RWPE1 (cell line): ENCODE measurements at places on chromosomes 13 and 19.

- no peak for DNase-seq
Observed at GRCh38 chr19:52695996-52696395, 38.8 kb downstream of the ZNF611 start.

- no peak for DNase-seq
Observed at GRCh38 chr19:45500918-45501729, 2.9 kb downstream of the PPM1N start.

- no peak for DNase-seq
Observed at GRCh38 chr13:73922493-73923393, 211.5 kb downstream of the KLF12 start.

GRCh38 chr19:38617283-38617763, 430 bp downstream of the MAP4K1 start:
- no peak for DNase-seq

- no peak for DNase-seq
Observed at GRCh38 chr19:44712864-44713515, 14.0 kb downstream of the CEACAM16 start.

DNA sequence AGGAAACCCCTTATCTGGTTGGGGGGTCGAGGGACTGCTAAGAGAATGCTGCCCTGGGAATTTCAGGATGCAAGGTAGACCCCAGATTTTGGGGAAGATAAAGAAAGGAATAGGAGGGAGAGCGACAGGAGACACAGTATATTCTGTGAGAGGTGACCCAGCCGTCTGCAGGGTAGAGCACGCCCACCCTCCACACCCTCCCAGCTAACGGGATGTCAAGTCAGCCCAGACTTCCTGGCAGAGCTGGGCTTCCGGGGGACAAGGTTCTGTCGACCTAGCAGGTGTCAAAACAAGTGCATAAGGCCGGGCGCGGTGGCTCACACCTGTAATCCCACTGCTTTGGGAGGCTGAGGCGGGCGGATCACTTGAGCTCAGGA, 695 bp upstream of the PRR36 start:
- no peak for DNase-seq

GRCh38 chr13:110394371-110394841, 87.3 kb downstream of the COL4A2 start:
- no peak for DNase-seq

DNA sequence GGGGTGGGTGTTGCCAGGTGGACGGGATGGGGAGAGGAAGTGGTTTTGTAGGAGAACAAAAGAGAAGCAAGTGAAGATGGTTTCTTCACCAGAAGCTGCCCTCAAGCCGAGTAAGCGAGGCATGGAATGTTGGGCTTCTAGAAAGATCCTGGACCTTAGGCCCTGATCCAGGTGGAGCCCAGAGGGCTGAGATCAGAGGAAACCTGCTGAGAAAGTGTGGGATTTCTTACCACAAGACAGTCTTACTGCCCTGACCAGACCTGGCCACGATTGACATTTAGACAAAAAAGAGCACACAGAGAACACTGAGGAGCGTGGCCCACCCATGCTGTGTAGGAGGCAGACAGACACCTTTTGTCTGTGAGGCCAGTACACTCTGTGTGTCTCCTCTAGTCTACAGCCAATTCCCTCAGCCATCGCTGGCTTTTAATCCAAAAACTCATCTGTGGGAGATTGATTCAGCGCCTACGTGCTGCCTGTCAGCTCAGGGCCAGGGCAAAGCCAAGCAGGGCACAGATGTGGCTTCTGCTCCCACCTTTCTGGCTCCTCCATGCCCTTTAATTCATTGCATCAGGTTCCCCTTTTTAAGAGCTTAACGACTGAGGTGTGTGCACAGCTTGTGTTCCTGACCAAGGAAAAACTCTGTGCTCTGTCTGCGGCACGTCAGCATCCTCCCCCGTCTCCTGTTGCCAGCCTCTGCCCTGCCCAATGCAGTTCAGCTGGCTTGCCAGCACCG, 123.3 kb downstream of the AKAP11 start:
- no peak for DNase-seq

- DNase-seq, result no peak
Observed at GRCh38 chr19:46629546-46630025, 4.7 kb upstream of the PTGIR start.

DNA sequence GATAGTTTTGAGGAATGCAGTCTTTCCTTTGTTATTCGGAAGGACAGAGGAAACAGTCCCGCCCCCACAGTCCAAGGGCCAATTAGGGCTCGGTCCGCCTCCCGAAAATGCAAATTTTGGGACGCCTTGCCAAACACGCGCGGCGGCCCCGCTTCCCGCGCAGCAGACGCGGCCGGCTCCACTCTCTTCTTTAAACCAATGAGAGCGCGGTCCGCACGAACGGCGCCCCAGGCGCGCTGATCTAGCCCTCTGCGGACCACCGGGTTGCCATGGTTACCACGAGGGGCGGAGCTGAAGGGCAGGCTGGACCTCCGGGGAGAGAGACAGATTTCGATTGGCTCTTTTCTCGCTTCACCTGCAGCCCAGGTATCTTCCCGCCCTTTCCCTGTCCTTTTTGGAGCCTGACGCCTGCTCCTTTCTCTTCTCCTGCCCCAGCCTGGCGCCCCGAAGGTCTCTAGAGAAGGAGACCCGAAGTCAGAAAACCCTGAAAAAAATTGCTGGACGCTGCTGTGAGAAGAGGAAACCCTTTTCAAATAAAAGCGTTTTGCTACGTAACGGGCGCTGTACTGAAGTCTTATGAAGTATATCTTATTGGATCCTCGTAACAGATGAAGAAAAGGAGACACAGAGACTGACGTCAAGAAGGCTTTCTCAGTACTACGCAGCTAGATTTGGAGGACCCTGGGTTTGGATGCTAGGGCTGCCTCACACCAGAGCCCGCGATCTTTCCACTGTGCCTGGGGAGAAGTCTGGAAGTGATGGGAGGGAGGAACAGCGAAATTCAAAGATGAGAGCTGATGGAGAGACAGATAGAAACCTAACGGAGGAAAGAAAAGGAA, 2.0 kb downstream of the PTH2 start:
- DNase-seq, result peak; percentile 86

DNA sequence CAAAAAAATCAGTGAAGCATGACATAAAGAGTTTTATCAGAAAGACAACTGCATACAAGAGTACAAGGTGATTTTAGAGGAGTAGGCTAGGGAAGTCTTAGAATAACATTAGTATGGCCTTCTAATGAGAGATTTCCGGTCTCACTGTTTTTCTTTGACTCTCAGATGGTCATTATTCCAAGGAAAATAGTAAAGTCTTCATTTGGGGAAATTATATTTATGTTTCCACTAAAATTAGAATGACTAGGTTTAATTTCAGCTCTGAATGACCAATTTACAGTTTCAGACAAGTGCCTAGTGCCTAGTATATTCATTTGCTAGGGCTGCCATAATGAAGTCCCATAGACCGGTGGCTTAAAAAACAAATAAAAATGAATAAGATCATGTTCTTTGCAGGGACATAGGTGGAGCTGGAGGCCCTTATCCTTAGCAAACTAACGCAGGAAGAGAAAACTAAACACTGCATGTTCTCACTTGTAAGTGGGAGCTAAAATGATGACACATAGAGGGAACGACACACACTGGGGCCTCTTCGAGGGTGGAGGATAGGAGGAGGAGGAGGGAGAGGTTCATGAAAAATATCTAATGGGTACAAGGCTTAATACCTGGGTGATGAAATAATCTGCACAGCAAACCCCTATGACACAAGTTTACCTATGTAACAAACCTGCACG, 303.1 kb downstream of the PCDH9 start:
- peak; percentile 13 for DNase-seq

GRCh38 chr19:47240996-47241918, 10.3 kb upstream of the BBC3 start:
- DNase-seq, result peak; percentile 95

- DNase-seq, result no peak
Observed at GRCh38 chr19:436413-436950, 24.4 kb downstream of the SHC2 start.

DNA sequence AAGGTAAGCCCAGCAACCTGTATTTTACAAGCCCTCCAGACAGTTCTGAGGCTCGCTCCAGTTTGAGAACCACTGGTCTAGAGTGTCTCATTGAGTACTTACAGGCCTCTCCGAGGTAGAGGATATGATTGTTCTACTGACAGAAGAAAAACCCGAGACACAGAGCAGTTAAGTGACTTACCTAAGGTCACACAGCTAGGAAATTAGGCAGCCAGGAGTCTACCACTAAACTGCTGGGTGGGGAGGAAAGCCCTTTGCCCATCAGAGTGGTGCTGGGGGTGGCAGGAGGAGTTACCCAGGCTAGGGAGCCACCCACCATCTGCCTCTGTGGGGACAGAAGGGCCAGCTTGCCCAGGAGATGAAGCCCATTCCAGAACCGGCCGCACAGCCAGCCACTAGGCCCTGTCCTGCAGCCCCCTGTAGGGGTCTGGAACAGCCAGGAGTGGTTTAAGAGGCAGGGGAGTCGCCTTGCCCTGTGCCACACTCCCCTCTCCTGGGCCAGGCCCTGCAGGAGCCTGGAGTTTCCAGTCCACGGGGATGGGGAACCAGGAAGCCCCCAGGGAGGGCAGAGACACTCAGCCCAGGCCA, 703 bp downstream of the RASGRP4 start:
- DNase-seq, result no peak

DNA sequence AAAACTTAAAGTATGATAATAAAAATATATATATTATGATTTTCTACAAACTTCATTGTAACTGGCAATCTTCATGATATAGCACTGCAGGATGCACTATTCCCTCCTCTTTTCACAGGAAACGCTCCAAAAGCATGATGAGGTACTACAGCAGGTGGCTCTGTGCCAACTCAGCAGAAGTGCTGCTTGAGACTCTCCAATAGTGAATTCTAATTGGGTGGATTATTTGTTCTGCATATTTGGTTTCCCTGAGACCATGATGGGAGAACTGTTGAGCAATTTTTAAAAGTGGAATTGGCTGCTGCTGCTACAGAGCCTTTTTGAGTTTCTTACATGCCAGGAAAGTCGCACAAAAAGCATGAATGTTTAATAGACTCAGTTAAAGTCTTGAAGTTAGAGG, 1782.4 kb upstream of the PCDH20 start:
- DNase-seq, result no peak

- DNase-seq, result no peak
Observed at GRCh38 chr13:50149214-50149613, 134.0 kb downstream of the KCNRG start.

DNA sequence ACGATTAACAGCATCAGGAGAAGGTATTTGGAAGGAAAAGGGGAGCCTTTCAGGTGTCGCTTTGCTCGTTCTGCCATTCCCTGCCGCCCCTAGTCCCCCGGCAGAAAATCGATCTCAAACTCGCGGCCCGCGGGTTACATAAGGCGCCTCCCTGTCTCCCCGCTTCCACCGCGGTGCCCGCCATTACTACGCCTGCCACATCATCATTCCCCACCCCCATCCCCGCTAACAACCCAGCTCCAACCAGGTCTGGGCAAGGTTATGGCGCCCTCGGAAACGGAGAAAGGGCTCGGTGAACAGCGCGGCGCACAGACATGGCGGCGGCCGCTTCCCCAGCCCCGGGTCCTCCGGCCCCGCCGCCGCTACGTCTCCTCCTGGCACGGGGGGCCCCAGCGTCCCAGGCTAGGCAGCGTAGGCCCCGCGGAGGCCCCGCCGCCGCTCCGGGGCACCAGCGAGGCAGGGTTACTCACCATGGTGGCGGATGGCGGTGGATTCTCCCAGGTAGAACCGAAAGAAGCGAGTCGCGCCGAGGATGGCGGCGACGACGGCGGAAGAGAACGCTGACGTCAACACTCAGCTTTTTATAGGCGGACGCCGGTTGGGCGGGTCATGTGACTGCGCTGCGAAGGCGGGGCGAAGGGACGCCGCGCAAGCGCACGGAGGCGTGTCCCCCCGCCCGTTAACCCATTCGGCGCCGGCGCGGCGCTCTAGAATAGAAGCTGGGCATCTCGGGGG, at the start of gene EEF2:
TSS of gene EEF2 (minus strand) at position 556 of the 735 bp plus-strand sequence. CDS start at position 473, 83 bp downstream.
- DNase-seq, result peak; percentile 97

- DNase-seq, result no peak
Observed at GRCh38 chr13:111480503-111480902, 160.1 kb downstream of the TEX29 start.

- DNase-seq, result no peak
Observed at GRCh38 chr19:7393459-7393858, 44.7 kb downstream of the ARHGEF18 start.

- no peak for DNase-seq
Observed at GRCh38 chr13:45105895-45106294, 14.4 kb upstream of the GTF2F2 start.

GRCh38 chr13:50991579-50992521, 82.3 kb downstream of the RNASEH2B start:
- no peak for DNase-seq

DNA sequence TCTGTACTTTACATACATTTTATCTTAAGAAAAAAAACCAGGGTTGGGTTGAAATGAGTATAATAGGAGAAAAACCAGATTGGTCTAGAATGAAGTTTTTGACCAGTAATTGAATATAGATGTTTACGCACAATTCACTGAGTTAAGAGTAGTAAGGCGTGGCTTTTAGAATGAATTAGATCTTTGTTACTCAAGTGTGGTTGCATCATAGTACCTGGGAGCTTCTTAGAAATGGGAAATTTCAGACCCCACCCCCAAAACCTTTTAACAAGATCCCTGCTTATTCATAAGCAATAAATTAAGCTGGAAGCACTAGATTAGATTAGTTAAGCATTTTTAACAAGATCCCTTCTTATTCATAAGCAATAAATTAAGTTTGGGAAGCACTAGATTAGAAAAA, 28.7 kb upstream of the LMO7 start:
- DNase-seq, result no peak

DNA sequence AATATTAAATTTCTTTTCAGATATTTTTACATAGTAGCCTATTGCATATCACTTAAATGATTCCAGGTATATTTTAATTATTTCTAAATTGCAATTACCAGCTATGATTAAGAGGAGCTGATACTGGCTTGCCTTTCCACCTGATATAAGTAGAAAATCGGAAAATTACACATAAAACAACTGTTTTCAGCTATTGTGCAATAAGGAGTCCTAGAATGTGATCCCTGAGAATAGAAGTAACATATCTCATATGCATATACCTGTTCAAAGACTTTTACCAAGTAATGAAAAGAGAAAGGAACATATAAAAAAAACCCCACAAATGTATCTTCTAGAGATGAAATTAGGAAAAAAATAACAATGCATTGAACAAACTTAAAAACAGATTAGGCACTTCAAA, 1354.6 kb upstream of the PCDH9 start:
- no peak for DNase-seq

- peak; percentile 56 for DNase-seq
Observed at GRCh38 chr13:73273745-73274144, 214.9 kb downstream of the KLF5 start.

GRCh38 chr19:45809643-45810159, 5.4 kb downstream of the RSPH6A start:
- DNase-seq, result no peak

DNA sequence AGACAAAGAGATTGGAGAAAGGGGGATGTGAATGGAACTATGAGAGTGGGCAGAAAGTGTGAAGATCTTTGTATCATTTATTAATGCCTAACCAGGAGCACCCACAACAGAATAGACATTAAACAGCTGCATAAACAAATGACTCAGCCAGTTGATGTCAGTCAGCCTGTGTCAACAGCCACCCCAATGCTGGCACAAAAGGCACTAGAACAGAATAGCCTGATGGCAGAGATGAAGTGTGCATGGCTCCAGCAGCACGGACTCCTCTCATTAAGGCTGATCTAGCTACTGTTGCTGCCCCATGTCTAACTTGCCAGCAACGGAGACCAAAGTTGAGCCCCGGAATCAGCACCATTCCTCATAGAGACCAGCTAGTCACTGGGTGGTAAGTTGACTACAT, 7.8 kb downstream of the CPB2 start:
- no peak for DNase-seq

- peak; percentile 85 for DNase-seq
Observed at GRCh38 chr19:5308451-5309437, 31.9 kb downstream of the PTPRS start.
